ENCODE measurements at places on chromosomes 5 and 9.

- DNase-seq, result no peak
These were observed 14.9 kb downstream of the CEL start for GRCh38 chr9:133076691-133077090.

- DNase-seq, result no peak
These were observed 93.1 kb upstream of the TLE1 start for GRCh38 chr9:81782313-81782995.

GRCh38 chr5:149126906-149127305 lies 14.4 kb upstream of the ABLIM3 start:
- no peak for DNase-seq

DNA sequence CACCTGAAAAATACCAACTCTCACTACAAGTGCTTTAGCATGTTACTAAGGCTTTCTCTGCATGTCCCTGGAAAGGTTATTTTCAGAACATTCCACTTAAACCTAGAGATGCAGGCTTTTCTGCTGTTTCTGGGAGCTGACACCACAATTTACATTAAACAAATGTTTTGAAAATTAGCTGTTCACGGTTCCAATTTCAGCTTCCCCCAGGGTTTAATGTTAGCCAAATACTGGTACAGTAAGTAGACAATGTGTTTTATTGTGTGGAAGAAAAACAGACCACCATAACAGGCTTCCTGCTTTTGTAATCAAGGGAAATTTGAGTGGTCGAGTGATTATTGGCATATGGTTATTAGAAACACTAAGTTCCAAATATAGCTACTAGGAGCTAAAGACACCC lies 32.0 kb downstream of the MACROH2A1 start:
- no peak for DNase-seq

- DNase-seq, result no peak
These were observed 1.0 kb downstream of the GGTA1 start for GRCh38 chr9:121498487-121499176.

- DNase-seq, result no peak
These were observed 2.9 kb downstream of the AKNA start for GRCh38 chr9:114384836-114385396.

- DNase-seq, result no peak
These were observed 63.9 kb downstream of the TTC39B start for GRCh38 chr9:15243081-15243480.

DNA sequence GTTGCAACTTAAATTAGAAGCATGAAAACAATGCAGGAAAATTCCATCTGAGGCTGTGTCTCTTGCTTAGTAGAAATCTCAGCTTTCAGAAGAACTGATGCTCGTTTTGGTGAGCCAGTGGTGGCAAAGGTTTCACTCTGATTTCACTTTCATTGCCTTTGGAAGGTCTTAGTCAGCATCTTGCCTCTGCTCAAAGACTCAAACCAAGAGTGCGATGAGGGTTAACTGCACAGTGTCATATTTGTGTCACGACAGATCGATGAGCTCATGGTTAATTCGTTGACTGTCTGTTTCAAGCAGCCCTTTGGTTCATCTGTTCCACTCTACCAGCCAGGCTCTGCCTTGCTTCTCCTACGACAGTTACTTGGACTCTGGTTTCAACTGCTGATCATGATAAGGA lies 331.3 kb upstream of the KIF2A start:
- no peak for DNase-seq

DNA sequence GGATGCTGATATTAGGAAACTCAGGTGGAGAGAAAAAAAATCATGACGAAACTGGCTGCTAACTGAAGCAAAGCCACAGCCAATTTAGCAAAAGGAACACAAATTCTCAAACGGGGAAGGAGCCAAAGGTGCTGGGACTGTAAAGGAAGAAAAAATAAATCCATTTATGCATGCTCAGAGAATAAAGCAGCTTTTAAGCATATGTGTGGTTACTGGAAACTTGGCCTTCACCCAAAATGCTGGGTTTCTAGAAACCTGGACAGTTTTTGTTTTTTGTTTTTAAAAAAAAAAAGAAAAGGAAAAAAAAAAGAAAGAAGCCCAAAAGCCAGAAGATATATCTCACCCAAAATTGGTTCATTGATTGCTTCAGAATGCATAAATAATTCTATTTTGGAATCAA lies 8.0 kb downstream of the WHRN start:
- no peak for DNase-seq

- DNase-seq, result no peak
These were observed 75.1 kb upstream of the SPRY4 start for GRCh38 chr5:142399891-142400290.

Measured in stimulated activated CD8-positive, alpha-beta memory T cell treated with anti-CD3 and anti-CD28 coated beads, Interleukin-4, amount 100 ng/mL, for 1 hour (primary cell).